Right renal pelvis (tissue), 4 donors: ENCODE measurements at places on chromosomes 7 and 10. TPM values are rescaled to one million over a fixed set of nuclear protein-coding genes. Genes with fewer than 3 reads are reported as not detected.

DNA sequence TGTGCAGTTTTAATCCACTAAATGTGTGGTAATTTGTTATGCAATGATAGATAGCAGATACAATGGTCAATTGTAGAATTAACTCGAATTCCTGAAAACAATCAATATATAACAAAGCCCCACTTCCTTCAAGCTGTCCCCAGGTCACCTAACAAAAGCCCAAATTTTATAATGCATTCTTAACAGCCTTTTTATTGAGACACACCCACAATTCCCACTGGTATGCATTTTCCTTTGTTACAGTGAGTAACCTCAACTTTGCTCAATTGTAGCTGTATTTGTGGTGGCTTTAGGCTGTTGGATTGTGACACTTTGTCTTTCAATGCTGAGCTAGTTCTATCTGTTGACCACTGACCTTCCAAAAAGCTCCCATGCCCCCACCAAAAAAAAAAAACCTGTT is 279.8 kb upstream of the CACNA2D1 start:
- no peak for DNase-seq

DNA sequence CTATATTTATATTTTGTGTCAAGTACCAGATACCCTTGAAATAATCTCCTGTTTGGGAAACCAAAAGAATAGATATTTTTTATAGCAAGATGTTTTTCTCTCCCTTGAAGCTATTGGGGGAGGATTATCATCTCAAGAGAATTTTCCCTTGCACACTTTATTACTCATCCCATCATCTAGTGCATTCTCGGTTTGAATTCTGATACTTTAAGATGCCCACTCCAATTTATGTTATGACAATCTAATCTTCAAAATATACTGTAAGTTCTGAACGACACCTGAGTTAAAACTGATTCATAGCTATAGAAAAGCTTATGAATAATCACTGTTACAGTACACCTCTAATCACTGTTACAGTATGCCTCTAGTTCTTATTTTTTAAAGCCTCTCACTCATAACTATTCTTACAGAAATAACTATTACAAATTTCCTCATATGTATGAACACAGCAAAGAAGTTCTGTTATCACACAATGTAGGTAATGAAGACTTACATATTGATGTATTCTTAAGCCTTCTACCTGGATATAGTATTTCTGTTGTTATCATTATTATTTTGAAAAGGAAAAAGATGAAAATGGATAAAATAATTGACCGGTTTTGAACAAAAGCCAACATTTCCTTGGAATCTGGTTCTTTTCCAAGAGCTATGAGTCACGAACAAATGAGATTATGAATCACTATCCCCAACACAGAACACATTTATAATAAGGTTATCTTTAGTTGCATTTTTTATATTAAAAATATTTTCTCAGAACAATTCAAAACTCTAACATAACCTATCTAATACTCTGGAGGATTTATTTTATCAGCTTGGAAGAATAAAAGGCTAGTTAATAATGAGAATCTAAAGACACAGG is 72.3 kb upstream of the FAM13C start:
- no peak for DNase-seq

DNA sequence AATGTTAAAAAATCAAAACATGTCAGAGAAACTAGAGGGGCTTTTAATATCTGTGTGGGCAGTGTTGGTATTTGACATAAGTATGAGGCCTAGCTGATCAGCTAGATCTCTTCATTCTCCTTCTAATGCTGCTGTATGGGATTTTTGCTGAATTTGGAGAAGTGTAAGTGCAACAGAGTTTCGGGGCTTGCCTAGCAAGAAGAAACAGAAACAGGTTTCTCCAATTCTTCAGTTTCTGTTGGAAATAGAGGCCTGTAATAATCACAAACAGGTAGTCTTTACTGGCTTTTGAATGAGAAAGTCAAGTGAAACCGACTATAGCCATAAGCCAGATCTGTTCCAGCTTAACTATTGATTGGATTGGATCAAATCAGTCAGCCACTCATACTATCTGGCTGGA is 96.4 kb upstream of the PCLO start:
- no peak for DNase-seq

The NODAL gene
- polyA plus RNA-seq = 0.17 TPM

DNA sequence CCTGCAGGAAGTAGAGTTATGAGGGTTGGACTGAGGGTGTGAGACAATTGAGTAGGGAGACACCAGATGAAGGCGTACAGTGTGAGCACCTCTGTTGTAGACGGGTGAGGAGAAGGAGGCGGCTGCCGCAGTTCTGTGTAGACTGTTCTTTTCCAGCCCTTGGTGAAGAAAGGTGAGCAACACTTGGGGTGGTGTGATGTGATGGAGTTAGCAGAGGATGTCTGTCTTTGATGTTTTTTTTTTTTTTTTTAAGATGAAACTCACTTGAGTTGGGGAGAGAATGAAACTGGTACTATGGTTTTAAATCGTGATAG is 42.8 kb upstream of the RNF216 start:
- DNase-seq = no peak

The CYP3A7 gene
- 1.2 TPM for polyA plus RNA-seq

DNA sequence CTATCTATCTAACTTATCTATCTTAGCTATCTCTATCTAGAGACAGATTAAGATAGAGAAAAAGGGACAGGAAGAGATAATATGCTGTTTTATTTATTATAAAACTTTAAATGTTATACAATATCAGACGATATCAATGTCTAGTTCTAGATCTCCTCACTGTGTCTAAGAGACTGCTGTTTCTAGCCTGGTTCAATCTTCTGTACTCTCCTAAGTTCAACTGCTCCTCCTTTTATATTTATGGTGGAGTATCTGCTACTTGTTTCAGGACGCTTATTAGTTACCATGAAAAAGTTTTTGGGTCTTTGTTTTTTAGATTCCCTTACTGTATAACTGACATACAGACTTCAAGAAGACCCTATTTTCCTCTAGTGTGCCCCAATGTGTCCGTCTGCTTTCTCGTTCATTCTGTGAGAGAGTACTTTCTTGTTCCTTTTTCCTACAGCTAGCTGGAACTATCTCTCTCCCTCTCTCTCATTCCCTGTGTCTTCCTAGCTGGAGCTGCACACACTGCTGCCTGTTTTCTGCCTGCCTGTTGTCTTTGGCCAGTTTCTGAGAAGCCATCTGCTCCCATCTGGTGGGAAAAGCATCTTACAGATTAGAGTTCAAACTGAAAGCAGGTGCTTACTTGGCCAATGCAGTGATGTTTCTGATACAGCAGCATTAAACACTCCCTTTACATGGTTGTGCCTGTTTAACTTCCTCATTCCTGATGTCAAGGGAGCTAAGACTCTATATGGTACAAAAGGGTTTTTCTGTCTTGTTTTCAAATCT is 49.4 kb upstream of the ARL4A start:
- DNase-seq = no peak

GRCh38 chr7:99209781-99210180 is 1.9 kb upstream of the KPNA7 start:
- no peak for DNase-seq

The ARHGEF35 gene
- 23.3 TPM for polyA plus RNA-seq

The SPDYE5 gene
- 3.2 TPM for polyA plus RNA-seq

The INHBA gene
- 7.6 TPM for polyA plus RNA-seq

The TFR2 gene
- 0.86 TPM for polyA plus RNA-seq

The SLC16A12 gene
- polyA plus RNA-seq = 35.4 TPM

GRCh38 chr7:44768628-44769371 is 20.2 kb downstream of the ZMIZ2 start:
- no peak for DNase-seq

GRCh38 chr10:34742456-34742855 is 72.6 kb downstream of the PARD3 start:
- no peak for DNase-seq

DNA sequence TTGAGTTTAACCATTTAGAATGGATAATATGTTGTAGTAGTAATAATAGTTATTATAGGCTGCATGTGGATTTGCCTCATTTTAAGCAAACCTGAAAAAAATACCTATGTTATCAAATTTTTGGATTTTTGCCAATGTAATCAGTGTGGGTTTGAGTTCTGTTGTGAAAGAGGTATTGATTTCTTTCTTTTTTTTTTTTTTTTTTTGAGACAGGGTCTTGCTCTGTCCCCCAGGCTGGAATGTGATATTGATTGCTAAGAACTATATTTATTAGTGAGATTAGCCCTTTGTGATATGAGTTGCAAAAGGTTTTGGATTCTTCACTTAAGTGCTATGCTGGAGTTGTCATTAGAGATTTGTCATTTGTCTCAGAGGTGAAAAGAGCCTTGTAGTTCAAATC is 124.4 kb downstream of the ST7 start:
- DNase-seq = no peak

The SSC4D gene
- 4.4 TPM for polyA plus RNA-seq

DNA sequence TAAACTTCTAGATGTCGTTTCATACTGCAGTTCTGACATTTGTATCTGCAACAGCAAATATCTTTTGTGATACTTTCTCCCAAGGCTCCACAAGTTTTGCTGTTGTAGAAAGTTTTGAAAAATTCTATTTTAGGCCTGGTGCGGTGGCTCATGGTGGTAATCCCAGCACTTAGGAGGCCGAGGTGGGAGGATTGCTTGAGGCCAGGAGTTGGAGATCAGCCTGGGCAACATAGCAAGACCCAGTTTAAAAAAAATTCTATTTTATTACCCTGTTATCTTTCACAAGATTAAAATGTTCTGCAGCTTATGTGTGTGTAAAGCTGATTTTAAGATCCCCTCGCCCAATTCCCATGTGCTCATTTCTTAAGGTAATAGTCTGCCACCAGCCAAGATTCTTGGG is 1.4 kb downstream of the SND1 start:
- DNase-seq = no peak

The FZD1 gene
- polyA plus RNA-seq = 74.4 TPM

GRCh38 chr7:98334081-98334480 is 52.6 kb downstream of the BRI3 start:
- no peak for DNase-seq

DNA sequence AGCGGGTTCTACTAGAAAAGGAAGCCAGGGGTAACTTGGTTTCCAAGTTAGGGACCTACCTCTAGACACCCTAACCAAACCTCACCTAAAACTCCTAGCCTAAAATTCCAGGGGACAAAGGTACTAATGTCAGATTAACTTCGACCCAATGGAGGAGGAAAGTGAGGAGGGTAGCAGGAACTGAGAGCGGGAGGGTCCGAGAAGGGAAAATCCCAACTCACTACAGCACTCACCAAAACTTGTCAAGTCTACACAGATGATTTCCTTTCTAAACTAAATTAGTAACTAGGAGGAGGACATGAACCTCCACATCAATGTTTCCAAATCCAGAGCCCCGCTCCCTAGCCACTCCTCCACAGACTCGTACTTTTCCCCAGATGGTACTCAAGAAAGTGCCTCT is 22.6 kb downstream of the CHCHD3 start:
- DNase-seq = no peak

The UCN3 gene
- polyA plus RNA-seq = 1.9 TPM

GRCh38 chr7:93823621-93824020 is 66.9 kb downstream of the TFPI2 start:
- no peak for DNase-seq

DNA sequence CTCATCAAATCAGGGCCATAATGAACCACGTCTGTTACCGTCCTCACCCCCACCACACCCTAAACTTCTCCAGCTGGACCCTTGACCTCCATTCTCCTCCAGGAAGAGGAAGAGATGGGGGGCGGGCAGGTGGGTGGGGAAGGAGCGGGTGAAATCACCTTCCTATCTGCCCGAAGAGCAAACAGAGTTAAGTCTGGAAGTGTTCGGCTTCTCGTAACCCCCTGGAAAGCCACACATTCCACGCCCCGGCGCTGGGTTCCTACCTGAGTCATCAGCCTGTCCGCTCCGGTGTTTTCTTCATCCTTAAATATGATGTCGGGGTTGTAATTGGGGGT is 736 bp downstream of the SHH start:
- DNase-seq = no peak

GRCh38 chr7:120856621-120857352 is 1.2 kb downstream of the TSPAN12 start:
- DNase-seq = no peak

DNA sequence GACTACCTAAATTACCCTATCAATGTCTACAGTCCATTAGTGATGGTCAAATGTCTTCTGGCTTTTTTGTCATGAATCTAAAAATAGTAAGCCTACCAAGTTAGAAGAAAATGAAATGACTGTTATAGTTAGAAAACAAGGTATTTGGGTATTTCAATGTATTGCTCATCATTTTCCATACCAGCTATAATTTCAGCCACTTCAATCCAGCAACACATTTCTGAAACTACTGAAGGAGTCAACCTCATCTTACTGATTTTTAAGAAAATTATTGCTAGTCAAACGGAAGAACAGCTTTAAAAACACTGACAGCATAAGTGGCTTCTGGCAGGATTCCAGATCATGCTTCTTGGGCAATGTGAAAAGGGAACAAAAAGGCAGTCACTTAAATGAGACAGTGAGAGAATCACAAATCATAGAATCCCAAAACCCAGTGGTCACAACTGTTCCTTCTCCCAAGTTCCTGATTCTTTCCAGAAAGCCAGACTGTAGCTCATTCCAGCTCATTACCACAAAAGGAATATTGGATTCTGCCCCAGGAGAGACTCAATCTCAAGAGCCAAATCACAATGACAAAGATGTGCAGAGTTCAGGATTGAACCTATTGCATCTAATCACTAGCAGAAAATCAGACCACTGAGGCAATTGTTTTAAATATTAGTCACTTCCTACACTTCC is 61.2 kb upstream of the LRRN3 start:
- DNase-seq = no peak

GRCh38 chr7:39693812-39694211 is 70.4 kb downstream of the RALA start:
- DNase-seq = no peak

The CPVL gene
- polyA plus RNA-seq = 50.6 TPM

The FRAT1 gene
- 3.5 TPM for polyA plus RNA-seq

DNA sequence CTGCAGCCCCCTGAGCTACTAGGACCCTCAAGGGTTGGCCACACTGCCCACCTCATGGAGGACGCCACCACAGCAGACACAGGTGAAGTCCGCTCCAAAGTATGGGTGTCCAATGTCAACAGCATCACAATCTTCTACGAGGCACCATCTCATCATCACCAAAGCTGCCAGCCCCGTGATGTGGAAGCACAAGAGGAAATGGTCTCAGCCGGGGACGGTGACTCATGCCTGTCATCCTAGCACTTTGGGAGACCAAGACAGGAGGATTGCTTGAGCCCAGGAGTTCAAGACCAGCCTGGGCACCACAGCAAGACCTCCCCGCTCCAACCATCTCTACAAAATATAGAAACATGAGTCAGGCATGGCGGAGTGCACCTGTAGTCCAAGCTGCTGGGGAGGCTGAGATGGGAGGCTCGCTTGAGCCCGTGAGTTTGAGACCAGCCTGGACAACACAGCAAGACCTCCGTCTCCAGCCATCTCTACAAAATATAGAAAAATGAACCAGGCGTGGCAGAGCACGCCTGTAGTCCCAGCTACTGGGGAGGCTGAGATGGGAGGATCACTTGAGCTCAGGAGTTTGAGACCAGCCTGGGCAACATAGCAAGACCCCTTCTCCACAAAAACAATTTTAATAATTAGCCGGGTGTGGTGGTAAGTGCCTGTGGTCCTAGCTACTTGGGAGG is 48.8 kb upstream of the MYL10 start:
- no peak for DNase-seq

DNA sequence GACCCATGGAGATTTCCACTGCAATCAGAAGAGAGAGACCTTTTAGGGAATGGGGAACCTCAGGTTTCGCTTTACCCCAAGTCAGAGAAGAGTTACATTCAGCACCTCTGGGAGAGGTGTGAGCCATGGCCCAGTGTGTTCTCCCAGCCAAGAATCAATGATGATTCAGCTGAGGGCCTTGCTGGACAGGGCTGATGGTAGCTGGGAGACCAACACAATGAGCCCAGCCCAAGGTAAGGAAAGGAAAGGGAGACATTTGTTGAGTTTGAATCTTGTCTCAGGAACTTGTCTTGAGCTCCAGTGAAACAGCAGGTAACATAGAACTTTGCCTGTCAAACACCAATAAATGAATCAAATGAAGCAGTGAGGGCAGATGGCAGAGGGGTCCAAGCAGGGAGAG is 14.0 kb upstream of the PPIA start:
- no peak for DNase-seq
